Left ventricle myocardium inferior (tissue), 1 donor: ENCODE measurements at places on chromosomes 3 and 15. TPM values are rescaled to one million over a fixed set of nuclear protein-coding genes. Genes with fewer than 3 reads are reported as not detected.

DNA sequence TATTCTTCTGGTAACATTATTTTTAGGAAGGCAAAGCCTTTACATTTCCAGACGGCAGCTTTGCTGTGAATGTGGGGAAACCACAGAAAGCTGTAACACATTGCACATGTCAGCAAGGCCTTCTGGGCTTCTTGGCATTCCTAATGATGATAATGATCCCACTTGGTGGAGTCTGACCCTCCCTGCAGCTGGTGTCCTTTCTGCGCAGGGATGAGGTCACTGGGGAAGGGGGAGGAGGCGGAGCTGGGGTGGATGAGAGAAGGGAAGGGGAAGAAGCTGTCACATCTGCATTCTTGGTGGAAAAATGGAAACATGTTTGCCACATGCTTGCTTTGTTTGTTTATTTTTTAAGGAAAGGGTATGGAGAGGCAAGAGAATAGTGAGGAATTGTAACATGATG lies 68.6 kb downstream of the FILIP1L start:
- DNase-seq, result peak; percentile 76

GRCh38 chr3:43728476-43728875 lies 37.7 kb downstream of the ABHD5 start:
- DNase-seq, result no peak

GRCh38 chr3:108222853-108223565 lies 785 bp upstream of the IFT57 start:
- no peak for DNase-seq

The SCAMP5 gene
- 3.0 TPM for total RNA-seq

- DNase-seq, result no peak
These were observed 19.9 kb downstream of the SLC6A6 start for GRCh38 chr3:14422016-14422963.

- DNase-seq, result no peak
These were observed 3.2 kb downstream of the CNBP start for GRCh38 chr3:129180461-129180860.

DNA sequence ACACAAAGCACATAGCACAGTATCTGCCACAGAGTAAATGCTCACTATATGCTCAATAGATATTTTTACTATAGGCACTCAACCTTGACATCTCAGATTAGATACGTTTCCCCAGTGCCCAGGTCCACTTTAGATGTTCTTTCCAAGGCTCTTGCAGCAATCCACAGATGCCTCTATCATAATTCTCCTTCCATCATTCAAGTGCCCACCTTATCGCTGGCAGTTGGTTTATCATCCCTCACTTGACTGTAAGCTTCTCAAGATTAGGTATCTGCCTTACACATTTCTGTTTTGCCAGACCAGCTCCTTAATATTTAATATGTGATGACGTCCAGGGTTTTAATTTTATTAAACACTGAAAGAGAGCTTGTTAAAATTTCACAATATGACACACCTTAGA lies 8.6 kb downstream of the NCEH1 start:
- DNase-seq, result no peak

- DNase-seq, result no peak
These were observed 499.1 kb downstream of the MAGI1 start for GRCh38 chr3:65539616-65540015.

GRCh38 chr15:77187751-77188464 lies 117.0 kb upstream of the TSPAN3 start:
- DNase-seq, result no peak

- no peak for DNase-seq
These were observed 539.5 kb downstream of the NAALADL2 start for GRCh38 chr3:175398676-175399075.

The HMCES gene
- total RNA-seq, result 38.5 TPM

GRCh38 chr3:50484722-50485121 lies 18.7 kb downstream of the CACNA2D2 start:
- DNase-seq, result no peak

GRCh38 chr15:101293122-101293521 lies 1.9 kb downstream of the SNRPA1 start:
- DNase-seq, result no peak

- DNase-seq, result no peak
These were observed 35.9 kb downstream of the SLC12A1 start for GRCh38 chr15:48242015-48242414.

- DNase-seq, result no peak
These were observed 18.5 kb downstream of the SNUPN start for GRCh38 chr15:75606711-75607699.

DNA sequence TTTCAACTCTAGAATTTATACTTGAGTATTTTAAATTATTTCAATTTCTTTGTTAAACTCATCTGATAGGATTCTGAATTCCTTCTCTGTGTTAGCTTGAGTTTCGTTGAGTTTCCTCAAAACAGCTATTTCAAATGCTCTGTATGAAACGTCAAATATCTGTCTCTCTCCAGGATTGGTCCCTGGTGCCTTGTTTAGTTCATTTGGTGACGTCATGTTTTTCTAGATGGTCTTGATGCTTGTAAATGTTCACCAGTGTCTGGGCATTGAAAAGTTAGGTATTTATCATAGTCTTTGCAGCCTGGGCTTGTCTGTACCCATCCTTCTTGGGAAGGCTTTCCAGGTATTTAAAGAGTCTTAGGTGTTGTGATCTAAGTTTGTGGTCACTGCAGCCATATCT lies 151.1 kb downstream of the KCNAB1 start:
- no peak for DNase-seq

The BNC1 gene
- 0.11 TPM for total RNA-seq

The MITF gene
- total RNA-seq, result 81.9 TPM

GRCh38 chr3:21041621-21042020 lies 709.4 kb downstream of the ZNF385D start:
- DNase-seq, result no peak

The ZKSCAN7 gene
- total RNA-seq, result 2.6 TPM

DNA sequence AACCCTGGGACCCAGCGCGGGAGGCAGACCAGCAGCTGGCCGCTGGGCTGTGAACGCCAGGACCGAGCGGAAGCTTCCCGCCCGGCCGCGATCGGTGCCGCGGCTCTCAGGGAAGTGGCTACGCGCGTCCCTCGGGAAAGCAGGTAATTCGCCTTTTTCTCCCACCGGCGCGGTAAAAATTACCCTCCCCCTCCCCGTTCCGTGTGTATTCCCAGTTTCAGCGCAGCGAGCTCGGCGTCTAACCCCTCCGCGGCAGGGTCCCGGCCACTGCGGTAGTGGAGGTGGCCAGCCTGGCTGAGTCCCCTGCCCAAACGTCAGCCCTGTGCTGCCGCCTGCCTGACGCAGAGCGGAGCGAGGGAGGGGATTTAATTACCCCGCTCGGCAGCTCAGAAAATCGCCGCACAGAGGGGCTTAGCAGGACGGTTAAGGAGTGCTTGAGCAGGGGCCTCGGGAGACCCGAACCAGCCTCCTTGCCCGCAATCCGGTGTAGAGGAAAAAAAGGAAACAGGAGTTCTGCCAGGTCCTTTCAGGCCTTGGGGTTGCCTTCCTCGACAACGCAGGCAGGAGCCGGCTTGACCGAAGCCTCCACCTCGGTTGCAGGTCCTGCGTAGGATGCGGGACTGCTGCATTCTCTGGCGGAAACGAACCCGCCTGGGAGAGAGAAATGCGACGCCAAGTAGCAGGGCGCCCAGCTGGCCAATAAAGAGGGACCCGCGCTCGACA lies 2.9 kb downstream of the GATA2 start:
- DNase-seq, result no peak

GRCh38 chr3:114214542-114215341 lies 22.6 kb downstream of the ZNF80 start:
- no peak for DNase-seq

- DNase-seq, result peak; percentile 71
These were observed 200.5 kb downstream of the GOLGA6L6 start for GRCh38 chr15:20340931-20341661.

DNA sequence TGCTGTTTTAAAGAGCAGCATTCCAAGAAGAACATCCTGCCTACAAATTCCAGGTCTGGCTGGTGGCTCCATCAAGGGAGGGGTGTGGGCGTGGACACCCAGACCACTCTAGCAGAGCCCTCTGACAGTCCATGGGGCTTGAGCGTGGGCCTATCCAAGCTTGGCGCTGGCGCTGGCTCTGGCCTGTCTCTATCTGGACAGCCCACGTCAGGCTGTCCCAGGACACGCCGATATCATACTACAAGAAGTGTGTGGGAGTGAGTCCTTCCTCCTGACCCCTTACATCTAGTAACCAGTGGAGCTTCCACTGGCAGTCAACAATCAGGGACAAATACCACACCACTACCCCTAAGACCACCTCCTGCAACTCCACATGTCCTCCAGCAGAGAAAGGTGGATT lies 17.1 kb upstream of the DUSP7 start:
- DNase-seq, result no peak

DNA sequence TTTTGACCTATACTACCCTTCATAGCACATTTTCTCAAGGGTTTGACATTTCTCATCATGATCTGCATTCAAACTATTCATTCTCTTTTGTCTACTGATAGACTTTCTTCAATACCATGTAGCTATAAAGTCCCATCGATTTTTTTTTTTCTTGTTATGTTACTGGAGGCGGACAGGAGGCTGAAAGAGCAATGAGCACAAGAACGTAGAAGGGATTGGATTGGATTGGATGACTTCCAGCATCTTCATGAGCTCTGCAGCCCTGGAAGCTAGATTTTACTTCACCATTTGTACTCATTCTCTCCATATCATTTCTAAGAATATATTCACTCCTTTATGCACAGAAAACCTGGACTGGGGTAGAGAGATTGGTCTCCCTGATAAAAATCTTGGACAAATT lies 43.2 kb downstream of the DUT start:
- no peak for DNase-seq

The SERPINI1 gene
- total RNA-seq, result 10.6 TPM

DNA sequence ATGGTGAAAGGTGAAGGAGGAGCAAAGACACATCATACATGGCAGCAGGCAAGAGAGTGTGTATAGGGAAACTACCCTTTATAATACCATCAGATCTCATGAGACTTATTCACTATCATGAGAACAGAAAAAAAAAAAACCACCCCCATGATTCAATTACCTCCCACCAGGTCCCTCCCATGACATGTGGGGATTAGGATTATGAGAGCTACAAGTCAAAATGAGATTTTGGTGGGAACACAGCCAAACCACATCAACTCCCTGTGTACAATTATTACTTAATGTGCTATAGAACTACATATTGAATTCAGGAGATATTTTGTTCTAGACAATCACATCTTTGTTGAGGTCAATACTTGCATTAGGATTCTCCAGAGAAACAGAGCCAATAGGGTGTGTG lies 313.4 kb downstream of the CNTN6 start:
- DNase-seq, result no peak

DNA sequence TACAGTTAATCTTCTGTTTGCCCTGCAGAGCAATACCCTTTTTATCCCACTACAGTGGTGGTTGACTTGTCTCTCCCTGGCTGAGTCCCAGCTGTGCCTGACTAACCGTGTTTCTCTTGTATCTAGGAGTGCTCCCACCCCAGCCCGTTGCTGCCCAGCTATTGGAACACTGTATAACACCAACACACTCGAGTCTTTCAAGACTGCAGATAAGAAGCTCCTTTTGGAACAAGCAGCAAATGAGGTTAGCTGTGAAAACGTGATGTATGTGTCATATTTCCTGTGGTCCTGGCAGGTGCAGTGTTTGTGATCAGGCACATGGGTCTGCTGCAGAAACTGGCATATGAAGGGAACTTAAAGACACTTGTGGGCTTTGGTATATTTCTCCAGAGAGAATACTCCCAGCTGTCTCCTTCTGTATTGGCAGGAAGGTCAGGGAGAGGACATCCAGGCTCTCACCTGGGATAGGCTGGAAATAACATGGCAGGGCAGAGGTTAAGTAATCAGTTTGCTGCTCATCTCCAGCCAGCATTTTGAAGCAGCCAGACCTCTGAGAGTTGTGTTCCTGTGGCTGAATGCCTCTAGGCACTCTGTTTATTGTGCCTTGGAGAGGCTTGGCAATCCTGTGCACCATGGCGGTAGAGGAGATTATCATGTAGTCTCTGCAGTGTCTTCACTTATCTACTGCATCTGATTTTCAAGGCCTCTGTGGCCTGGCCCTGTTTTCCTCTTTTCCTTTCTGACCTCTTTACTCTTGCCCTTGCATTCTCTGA lies 34.8 kb downstream of the ATG7 start:
- no peak for DNase-seq

The EIF1B gene
- total RNA-seq, result 416 TPM
